ENCODE measurements at places on chromosomes 11 and 22. TPM values are rescaled to one million over a fixed set of nuclear protein-coding genes. Genes with fewer than 3 reads are reported as not detected.

IRAG1 gene
- 4.6 TPM for total RNA-seq

PVALB gene
- not detected for total RNA-seq

KRTAP5-8 gene
- total RNA-seq: not detected

MOGAT2 gene
- total RNA-seq: not detected

EFEMP2 gene
- total RNA-seq: 156 TPM

BIRC3 gene
- 9.1 TPM for total RNA-seq

MRGPRE gene
- not detected for total RNA-seq

MS4A4A gene
- total RNA-seq: 7.8 TPM

SCGB1A1 gene
- total RNA-seq: not detected

POU2AF2 gene
- total RNA-seq: not detected

OR52H1 gene
- total RNA-seq: not detected

SERHL2 gene
- total RNA-seq: 3.9 TPM

GLB1L3 gene
- total RNA-seq: not detected

OR6A2 gene
- total RNA-seq: not detected

KRTAP5-11 gene
- total RNA-seq: not detected

CRYBA4 gene
- total RNA-seq: not detected

OR4C5 gene
- total RNA-seq: not detected

OR8G1 gene
- total RNA-seq: not detected

HBG1 gene
- not detected for total RNA-seq

PGA5 gene
- 0.48 TPM for total RNA-seq

HTR3B gene
- total RNA-seq: not detected

EHF gene
- not detected for total RNA-seq

HIC2 gene
- 3.3 TPM for total RNA-seq

SMC1B gene
- total RNA-seq: not detected

NEFH gene
- total RNA-seq: 0.22 TPM

TEX12 gene
- not detected for total RNA-seq

SLC5A4 gene
- not detected for total RNA-seq

AIP gene
- total RNA-seq: 49.2 TPM

MIOX gene
- total RNA-seq: not detected

CKAP5 gene
- 43.2 TPM for total RNA-seq

DSCAML1 gene
- 0.67 TPM for total RNA-seq

CELSR1 gene
- total RNA-seq: 9.6 TPM

SNX32 gene
- total RNA-seq: 0.37 TPM

HMOX1 gene
- total RNA-seq: 11.1 TPM

LRRC55 gene
- total RNA-seq: not detected

GLYATL2 gene
- total RNA-seq: not detected

OR51B4 gene
- total RNA-seq: not detected

TMEM191B gene
- 0.59 TPM for total RNA-seq

CLP1 gene
- total RNA-seq: 8.1 TPM

MPZL2 gene
- total RNA-seq: 13.8 TPM

LRRC74B gene
- total RNA-seq: not detected

CAPN5 gene
- total RNA-seq: 2.6 TPM
